ENCODE measurements at places on chromosomes 13 and 19.

DNA sequence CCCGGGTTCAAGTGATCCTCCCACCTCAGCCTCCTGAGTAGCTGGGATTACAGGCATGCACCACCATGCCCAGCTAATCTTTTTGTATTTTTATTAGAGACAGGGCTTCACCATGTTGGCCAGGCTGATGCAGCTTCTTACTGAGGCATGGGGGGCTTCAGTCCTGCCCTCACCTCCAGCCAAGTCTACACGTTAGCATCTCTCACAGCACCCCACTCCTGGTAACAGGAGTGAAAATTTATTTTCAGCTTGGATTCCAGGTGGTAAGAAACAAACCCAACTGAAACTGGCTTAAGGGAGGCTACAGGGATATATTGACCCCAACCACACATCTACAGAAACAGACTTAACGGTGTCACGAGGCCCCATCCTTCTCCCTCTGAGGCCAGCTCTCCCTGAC, 10.6 kb downstream of the NKPD1 start:
- DNase-seq, result no peak

DNA sequence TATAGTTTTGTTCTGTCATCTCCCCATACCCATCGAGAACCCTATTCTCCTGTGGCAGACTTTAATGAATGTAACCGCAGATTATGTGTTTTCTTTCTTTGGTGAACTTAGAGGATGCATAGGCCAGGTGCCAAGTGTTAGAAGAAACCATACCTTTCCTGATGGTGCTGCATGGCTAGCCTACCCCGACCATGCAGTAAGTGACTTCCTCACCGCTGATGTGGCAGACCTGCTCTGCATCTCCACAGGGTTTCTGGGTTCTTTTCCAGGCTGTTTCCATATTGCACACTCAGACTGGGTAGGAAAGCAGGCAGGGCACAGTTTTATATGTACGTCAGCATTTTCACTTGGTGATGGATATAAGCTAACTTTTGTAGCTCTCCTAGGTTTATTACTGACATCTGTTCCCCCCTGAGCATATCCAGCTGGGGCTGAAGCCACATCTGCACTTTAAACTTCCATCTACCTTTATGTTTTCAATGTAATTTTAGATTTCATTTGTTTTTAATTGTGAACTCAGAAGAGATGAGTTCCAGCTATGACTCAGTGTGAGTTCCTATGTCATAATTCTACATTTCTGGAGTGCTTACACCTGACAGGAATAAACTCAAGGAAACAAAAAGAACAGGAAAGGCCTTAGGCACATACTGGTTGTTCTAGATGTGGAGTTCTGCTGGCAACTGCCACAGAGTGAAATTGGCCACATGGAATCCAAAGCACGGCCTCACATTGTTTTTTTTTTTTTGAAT, 42.3 kb downstream of the LRCH1 start:
- no peak for DNase-seq

DNA sequence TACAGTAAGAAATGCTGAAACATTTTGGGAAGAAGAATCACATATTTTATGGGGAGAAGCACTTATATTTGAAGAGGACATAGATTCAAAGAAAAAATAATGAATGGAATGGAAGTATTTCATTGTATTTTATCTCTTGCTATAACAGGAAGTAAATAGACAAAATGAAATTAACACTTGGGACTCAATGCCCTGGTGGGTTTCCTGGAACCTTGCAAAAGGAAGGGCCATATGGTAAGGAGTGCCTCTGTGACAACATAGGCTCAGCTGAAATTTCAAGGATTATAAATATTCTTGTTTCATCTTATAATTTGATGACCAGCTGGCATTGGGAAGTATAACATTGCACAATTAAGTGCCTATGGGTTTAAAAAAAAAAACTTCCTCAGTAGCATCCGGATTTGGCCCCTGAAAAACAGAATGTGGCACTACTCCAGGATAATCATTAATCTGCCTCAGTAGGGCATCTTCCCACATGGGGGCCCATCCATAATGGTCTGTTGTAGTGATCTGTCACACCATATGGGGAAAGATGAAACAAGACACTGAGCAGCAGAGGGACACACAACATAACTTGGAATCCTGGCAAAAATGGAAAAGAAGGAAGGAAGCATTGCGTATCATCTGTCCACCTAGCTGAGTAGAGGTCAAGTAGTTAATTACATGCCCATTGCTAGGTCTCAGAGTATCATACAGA, 321.6 kb downstream of the NDFIP2 start:
- DNase-seq, result no peak

DNA sequence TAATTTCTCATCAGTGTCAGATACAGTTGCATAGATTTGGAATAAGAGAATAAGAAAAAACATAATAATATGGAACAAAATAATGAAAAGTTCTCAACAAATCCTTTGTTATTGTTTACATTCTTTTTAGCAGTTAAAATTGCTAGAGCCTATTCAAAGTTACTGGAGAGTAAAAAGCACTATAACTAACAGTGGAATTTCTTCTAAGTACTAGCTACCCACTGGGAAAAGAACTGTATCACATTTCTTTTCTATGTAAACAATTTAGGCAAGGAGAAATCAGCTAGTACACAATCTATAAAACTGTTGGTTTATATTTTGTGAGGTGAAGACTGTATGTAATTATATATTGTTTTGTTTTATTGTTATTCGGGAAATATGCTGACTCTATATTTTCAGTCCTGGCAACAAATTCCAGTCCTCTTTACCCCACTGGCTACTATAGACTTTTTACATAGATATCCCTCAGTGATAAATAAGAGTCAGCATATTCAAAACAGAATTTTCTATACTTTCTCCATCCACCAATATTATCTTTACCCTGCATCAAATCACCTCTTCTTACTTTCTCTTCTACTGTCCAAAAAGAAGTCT, 222.0 kb downstream of the PCDH9 start:
- DNase-seq, result no peak

DNA sequence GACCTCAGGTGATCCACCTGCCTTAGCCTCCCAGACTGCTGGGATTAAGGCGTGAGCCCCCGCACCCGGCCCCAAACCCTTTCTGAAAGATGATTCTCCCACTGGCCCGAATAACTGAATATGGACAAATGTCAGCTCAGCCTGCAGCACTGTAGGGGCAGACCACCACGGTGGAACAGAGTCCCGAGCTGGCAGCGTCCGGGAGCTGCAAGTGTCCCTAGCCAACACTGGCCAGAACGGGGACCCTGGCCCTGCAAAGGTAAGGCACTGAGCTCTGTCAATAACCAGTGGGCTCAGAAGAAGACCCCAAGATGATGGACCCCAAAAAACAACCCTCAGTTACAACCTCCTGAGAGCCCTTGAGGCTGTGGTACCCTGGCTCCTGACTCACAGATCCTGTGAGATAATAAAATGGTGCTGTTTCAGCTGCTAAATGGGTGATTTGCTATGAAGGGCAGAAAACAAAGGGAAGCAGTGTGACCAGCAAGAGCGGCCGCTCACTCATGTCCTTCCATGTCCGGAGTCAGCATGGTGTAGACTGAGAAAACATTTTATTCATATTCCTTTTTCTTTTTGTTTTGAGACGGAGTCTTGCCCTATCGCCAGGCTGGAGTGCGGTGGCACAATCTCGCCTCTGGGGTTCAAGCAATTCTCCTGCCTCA, 1.6 kb downstream of the LSM7 start:
- no peak for DNase-seq

DNA sequence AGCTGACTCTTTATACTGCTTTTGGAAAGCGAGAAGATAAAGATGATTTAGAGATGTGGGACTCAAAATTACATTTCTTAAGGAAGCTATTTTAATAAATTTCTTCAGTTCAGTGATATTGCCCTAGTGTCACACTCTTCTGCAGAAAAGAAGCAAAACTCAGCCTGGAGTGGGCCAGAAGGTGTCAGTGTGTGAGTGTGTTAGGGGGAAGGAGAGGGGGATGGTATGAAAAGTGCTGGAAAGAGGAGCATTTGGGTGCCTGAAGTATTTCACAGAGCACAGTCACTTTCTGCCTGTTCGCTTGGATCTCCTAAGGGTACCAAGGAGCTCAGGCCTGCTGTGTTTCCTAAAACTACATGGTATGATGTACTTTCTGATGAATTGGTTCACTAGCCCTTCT, 84.5 kb upstream of the FRY start:
- no peak for DNase-seq

GRCh38 chr13:83372786-83373185, 509.5 kb downstream of the SLITRK1 start:
- no peak for DNase-seq

DNA sequence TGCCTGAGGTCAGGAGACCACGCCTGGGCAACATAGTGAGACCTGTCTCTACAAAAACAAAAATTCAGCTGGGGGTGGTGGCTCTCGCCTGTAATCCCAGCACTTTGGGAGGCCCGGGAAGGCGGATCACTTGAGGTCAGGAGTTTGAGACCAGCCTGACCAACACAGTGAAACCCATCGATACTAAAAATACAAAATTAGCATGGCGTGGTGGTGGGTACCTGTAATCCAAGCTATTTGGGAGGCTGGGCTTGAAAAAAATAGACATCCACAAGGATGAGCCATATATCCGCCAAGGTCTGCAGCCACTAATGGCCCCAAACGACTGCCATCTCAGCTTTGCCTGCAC, 3.1 kb downstream of the RPS16 start:
- no peak for DNase-seq

Measured in stimulated activated naive CD8-positive, alpha-beta T cell treated with anti-CD3 and anti-CD28 coated beads, Interleukin-15, Interleukin-2, amounts not matched to agents 100 U/mL and 50 U/mL, for 24 hours (primary cell).